ENCODE measurements at places on chromosomes 6 and 20.

DNA sequence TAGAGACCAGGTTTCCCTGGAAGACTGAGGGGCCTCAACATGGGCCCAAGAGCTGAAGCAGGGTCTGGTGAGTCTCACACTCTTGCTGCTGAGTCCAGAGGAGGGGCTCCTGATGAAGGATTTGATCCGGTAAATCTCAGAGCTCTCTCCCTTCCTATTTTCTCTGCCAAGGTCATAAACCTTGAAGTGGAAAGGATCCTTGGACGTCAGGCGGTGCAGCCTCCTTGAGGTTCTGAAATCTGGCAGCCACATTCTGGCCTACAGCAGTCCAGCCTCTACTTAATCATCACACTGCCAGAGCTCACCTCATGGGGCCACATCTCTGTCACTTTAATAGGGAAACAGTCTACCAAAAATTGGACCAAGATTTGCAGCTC is 24.0 kb downstream of the ACSS1 start:
- no peak for DNase-seq

DNA sequence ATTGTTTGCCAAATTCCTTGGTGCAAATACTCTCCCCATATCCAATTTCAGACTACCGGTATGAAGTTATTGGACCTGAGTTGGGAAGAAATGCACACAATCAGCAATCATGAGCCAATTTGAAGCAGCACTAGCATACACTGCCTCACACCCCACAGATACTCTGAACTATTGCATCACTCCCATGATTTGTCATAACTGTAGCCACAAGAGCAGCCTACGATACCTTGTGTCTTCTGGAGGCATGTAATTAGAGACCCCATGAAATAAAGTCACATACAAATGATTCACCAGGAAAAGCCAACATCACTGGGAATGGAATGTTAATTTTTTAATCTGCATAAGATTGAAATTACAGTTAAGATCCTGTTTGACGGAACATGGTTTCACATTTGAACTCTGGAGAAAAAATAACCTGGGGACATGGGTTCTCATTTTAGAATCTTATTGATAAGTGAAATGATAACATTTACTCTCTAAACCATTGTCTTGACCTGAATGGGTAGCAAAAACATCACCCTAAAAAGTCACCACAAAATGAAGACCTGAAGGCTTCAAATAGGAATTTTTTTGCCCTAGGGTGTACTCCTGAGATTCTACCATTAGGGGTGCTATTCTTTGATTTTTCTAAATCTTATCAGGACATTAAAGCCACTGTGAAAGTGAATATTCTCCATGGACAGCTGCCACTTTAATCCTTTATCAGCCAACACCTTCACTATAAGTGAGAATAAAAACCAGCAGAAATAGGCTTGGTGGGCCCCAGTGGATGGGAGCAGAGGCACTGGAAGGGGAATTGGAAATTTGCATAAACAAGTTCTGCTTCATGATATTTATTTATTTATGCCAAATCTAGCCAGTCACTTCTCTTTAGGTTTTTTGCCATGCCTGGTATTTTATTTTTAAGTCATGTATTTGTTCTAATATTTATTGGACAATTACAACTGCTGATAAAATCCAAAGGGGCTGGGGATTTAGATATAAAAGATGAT is 34.5 kb upstream of the HBS1L start:
- DNase-seq: peak; percentile 91

GRCh38 chr6:129628101-129628815 is 81.7 kb downstream of the ARHGAP18 start:
- no peak for DNase-seq

- DNase-seq: no peak
Observed at GRCh38 chr6:7720346-7720745, 5.6 kb upstream of the BMP6 start.

- DNase-seq: no peak
Observed at GRCh38 chr6:156848123-156848522, 70.9 kb downstream of the ARID1B start.

- no peak for DNase-seq
Observed at GRCh38 chr6:88050140-88050818, 2.6 kb downstream of the SPACA1 start.

DNA sequence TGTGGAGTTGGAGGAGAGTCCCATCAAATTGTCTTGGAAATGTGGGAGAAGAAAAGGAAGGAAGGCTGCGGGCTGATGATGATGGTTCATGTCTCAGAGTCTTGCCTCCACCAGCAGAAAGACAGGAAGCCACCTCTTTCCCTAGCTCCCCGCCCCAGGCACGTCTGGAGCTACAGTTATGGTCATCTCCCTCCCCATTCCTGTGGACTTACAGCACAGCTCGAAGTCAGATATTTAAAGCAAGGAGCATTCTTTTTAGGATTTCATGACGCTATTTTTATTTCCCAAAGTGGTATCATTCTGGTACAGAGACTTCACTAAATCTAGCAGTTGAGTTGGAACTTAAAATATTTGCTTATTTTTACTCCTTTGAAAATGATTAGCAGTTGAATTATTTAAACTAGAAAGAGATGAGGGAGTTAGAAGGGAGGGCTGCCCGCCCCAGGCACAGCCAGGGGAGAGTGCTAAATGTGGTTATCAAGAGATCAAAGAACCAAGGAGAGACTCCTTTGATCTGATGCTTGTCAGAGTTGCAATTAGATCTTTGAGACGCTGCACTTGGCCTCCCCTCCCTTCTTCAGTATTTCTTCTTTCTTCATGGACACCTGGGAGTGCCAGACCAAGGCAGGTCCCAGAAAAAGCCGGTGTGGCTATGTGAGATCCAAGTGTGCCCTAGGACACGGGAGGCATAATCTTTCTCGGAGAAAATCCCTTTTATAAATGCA is 199.9 kb upstream of the SOX4 start:
- DNase-seq: no peak

- no peak for DNase-seq
Observed at GRCh38 chr6:122129313-122130025, 270.0 kb upstream of the HSF2 start.

DNA sequence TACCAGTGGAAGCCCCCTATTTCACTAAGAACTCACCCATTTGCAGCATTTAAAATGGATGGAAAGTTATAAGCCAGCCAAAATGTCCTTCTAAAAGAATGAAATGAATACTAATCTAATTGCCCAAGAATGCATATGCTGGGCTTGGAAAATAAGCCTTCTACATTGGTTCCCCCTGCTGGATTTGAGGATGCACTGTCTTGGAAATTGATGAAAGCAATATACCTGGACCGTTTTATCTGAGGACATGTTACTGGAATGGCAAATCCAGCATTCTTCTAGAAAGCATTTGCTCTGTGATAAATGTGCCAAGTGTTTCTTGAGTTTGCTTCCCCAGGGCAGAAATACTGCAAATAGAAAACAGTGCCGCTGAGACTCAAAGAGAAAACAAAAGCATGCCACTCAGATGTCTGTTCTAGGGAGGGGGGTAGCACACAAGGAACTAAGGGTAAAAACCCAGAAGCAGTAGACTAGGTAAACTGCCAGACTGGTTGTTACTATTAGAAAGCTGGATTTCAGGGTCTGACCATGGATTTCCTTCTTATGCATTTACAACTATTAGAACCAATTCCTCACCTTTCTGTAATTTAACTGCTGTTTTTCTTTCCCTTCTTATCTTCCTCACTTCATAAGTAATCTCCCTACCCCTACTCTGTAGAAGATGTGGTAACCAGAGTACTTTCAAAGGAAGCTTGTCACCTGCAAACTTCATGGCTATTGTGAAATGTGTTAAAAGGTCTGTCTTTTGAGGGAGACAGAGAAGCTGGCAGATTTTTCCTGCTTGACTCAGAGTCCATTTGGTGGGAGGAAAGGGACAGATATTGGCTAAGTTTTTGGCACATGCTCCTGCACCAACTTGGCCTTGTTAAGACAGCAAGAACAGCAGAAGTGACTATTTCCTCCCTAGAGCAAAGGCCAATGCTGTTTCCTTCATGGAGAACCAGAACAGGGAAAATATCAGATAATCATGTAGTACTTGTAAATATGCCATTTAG is 642.6 kb downstream of the KIF16B start:
- peak; percentile 93 for DNase-seq

DNA sequence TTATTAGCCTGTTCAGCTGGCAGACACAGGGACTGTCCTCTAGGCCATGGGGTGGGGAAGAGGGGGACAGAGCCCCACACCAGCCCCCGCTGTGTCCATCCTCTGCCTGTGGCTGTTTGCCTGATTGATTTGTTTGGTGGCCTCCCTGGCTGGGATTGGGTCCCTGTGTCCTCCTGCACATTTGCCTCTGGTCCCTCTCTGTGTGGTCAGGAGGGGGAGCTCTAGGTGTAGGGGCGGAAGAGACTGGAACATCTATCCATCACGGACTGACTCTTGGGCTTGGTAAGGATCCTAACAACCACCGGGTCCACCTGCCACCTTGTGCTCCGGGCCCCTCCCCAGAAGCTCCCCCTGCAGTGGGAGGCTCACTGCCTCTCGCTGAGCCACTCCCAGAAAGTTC is 38.4 kb upstream of the CCDC167 start:
- DNase-seq: no peak

GRCh38 chr6:1176567-1176966 is 135.3 kb upstream of the FOXQ1 start:
- DNase-seq: peak; percentile 71

DNA sequence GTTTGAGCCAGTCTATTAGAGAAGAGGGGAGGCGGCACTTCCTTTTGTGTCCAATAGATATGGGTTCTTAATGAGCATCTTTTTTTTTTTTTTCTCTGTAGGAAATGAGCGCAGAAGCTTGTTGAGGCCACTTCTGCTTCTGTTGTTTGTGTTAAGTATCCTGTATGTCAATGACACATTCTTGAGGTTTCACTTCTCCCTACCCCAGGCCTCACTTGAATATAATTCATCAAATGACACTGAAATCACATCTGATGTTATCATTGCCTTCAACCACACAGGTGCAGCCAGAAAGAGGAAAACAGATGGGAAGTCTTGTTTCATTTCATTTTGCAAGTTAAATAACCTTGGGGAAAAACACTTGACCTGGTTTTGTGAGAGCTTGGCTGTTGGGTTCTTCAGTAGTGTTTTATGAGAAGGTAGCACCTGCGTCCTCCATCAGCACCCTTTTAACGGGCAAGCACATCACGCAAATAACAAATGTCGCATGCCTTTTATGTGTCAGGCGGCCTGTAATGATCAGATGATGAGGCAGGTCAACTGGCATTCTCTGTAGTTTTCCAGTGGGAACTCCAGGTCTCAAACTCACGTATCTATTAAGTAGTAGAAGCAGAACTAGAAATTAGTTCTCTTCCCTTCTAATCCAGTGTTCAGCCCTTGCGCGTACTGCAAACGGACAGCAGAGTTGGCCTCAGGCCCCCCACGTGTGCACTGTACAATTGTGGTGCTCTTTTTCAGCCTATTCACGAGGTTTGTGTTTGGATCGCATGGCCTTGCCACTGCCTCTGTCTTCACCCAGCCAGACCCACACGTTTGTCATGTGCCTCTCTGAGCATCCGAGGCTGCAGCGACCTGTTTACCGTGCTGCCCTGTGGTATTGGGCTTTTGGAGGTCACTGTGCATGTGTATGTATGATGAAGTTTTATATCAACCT is 23.5 kb downstream of the PLEKHG1 start:
- DNase-seq: no peak

GRCh38 chr20:54335299-54335698 is 127.4 kb downstream of the PFDN4 start:
- peak; percentile 34 for DNase-seq

DNA sequence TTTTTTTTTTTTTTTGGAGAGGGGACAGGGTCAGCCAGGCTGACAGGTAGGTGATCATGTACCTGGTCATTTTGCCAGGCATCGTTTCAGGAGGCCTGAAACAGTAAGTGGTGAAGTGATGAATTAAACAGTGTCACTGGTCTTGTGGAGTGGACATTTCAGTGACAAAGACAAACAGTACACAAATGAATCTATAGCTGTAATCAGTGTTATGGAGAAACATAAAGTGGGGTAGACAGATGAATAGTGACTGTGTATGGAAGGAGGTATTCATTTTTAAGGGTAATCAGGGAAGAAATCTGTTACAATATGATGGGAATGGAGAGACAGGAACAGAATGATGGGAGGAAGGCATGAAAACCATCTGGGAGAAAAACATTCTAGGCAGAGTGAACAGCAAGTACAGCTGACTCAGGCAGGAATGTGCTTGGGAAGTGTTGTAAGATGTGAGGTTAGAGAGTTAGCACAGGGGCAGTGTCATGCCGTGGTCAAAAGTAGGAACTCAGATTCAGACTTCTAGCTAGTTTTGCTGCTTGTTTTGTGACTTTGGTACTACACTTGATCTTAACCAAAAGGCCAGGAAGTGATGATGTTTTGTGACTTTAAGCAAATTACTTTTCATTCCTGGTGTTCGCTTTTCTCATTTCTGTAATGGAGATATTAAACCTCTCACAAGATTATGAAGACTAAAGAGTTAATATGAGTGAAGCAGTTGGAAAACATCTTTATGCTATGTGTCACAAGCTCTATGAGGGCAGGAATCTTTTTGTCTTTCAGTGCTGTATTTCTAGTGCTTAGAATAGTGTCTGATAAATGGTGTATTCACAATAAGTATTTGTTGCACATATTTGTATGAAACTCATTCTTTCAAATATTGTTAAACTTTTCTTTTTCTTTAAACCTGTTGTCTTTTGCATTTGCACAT is 43.4 kb downstream of the QKI start:
- peak; percentile 94 for DNase-seq

GRCh38 chr20:14488212-14488611 is 150.8 kb upstream of the FLRT3 start:
- DNase-seq: peak; percentile 16

- DNase-seq: no peak
Observed at GRCh38 chr6:163797296-163797845, 382.9 kb downstream of the QKI start.

GRCh38 chr6:131354356-131354755 is 218.7 kb upstream of the ARG1 start:
- no peak for DNase-seq

GRCh38 chr6:170445971-170446370 is 107.1 kb downstream of the PSMB1 start:
- DNase-seq: no peak

GRCh38 chr20:60172346-60172984 is 214.2 kb downstream of the CDH26 start:
- DNase-seq: no peak

GRCh38 chr6:141141870-141142269 is 990.9 kb upstream of the GJE1 start:
- DNase-seq: no peak
